Right ventricle myocardium superior (tissue), 1 donor: ENCODE measurements at places on chromosomes 4 and X.

DNA sequence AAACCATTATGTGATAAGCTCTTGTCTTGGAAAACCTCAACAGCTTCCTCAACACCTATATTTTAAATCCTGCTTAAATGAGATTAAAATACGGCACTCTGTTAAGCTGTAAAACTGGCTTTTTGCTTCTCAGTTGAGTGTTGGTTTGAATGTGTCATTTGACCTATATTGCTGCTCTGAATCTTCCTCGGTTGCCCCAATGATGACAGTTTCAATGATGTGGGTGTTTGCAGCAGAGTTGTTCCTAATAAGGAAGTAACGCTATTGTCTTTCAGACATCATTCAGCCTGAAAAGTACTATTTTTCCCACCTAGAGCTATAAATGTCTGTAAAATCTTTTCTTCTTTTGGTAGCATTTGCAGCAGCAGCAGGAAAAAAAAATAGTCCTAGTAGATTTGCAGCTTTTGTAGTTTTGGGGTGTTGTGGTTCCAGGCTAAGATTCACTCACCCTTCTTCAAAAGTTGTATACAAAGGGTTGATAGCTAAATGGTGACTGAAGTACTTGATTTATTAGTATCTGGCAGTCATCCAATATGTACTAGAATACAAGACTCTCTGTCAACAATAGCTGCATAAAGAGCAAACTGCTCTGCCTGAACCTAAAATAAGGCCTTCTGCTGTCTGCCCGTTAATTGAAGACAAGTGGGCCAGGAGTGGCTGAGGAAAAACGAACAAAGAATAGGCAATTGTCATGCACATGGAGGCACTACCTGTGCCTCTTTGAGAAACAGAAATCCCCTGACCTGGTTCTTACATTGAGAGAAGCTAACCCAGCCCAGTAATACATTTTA, 333.1 kb downstream of the IL1RAPL1 start:
- DNase-seq = no peak

- DNase-seq = no peak
Measured at GRCh38 chr4:186946682-186947294, 223.1 kb upstream of the FAT1 start.

GRCh38 chr4:1274871-1275270, 14.8 kb upstream of the MAEA start:
- DNase-seq = no peak

DNA sequence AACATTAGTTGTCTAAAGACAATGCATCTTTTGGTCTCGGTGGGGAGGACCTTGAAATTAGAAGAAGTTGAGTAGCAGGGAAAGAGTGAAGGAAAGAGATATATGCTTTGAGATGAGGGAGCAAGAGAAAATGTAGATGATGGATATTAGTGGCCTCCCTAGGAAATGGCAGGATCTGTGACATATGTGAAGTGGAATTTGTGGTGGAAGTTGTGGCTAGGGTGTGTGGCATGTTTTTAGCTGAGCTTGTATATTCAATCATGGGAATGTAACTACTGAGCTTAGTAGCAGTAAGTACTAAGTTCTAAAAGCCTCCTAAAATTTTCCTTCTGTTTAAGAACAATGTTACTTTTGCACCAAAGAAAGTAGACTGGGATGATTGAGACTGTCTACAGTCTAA, 382.8 kb upstream of the CTSO start:
- DNase-seq = no peak

- no peak for DNase-seq
Measured at GRCh38 chr4:91470671-91471070, 833.1 kb upstream of the GRID2 start.

DNA sequence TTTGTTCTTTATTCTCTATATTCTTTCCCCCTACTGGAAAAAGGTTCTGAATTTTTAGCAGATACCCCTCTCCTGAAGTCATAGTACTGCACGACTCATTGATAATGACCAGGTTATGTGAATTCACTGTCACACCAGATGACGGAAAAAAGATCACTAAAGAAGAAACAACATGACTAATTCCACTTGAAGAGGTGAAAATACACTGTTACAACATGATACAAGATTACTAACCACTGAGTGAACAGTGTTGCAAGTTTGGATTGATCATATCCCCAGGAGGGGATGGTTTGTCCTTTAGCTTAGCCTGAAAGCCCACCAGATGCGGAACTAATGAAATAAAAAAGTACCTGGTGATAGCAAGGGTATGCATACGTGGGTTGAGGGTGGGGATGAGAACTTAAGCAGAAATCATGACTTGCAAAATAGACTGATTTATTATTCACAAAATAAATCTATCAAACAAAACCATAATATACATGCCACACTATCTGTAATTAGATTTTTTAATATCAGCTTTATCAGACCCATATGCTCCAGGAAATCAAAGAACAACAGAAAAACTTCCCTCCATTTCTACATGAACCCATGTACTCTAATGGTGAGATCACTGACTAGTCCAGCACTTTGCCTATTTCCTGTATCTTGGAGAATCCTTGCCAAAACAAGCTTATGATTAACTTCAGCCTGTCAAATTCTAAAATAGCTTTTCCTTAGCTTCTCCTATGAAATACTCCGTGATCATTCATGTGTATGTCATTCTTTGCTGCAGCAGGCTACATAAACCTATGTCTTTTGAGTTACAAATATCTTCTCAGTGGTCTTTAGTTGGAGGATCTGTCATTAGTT, 257.4 kb upstream of the AGA start:
- no peak for DNase-seq

DNA sequence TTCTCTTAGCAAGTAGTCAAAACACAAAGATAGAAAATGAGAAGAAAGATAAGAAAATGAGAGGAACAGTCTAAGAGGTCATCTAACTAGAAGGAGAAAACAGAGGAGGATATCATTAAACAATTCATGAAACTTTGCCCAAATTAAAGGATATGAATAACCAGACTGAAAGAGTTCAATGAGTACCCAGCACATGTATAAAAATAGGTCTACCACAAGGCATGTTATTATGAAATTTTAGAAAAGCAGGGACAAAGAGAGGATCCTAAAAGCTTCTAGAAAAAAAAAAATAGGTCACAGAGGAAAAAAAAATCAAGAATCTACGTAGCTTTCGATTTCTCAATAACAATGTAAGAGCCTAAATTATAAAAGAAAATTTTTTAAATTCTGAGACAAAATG, 118.5 kb downstream of the WDFY3 start:
- no peak for DNase-seq

- no peak for DNase-seq
Measured at GRCh38 chr4:166481739-166482138, 608.7 kb downstream of the TLL1 start.

GRCh38 chr4:82555276-82555675, 6.5 kb downstream of the TMEM150C start:
- no peak for DNase-seq

GRCh38 chrX:130081421-130082045, 28.8 kb downstream of the ELF4 start:
- no peak for DNase-seq

GRCh38 chr4:173647902-173648301, 117.9 kb upstream of the HAND2 start:
- DNase-seq = no peak

- no peak for DNase-seq
Measured at GRCh38 chr4:176137631-176138030, 57.8 kb downstream of the SPATA4 start.

DNA sequence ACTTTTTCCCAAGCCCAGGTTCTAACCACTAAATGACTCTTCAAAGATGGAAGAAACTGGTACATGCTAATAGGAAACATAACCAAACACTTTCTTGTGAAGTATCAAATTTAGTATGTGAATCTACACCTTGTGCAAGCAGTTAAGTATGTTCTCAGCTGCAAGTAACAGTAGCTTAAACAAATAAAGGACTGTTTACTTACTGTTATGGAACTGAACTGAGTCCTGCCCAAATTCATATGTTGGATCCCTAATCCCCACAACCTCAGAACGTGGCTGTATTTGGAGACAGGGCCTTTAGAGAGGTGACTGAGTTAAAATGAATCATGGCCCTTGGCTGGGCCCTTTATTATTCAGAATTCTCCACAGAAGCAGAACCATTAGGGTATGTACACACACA, 178.7 kb downstream of the KDR start:
- DNase-seq = no peak

- DNase-seq = no peak
Measured at GRCh38 chr4:5780831-5781480, 70.0 kb downstream of the EVC start.

- no peak for DNase-seq
Measured at GRCh38 chr4:150681063-150681462, 99.1 kb downstream of the MAB21L2 start.
